ENCODE measurements at places on chromosomes 4 and X. TPM values are rescaled to one million over a fixed set of nuclear protein-coding genes. Genes with fewer than 3 reads are reported as not detected.

The ASB11 gene
- not detected for total RNA-seq

GRCh38 chr4:121238461-121238860 lies 74.3 kb upstream of the TNIP3 start:
- peak; percentile 90 for DNase-seq

DNA sequence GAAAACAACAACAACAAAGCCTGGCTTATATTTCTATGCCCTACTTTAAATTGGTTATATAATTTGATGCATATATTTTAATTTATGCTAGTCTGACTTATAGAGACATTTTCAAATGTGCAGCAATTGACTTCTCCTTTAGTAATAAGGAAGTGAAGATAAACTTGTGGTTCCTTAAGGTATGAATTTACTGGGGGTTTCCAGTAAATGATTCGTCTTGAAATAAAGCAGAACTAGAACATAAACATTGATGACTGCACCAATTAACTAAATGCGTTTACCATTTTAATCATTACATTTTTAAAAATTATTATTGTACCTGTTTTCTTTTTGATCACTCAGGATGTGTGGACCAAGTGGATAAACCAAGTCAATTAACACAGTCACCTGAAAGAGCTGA lies 99.6 kb upstream of the CCSER1 start:
- no peak for DNase-seq

- no peak for DNase-seq
These were observed 188.6 kb downstream of the TSPAN5 start for GRCh38 chr4:98469771-98470170.

DNA sequence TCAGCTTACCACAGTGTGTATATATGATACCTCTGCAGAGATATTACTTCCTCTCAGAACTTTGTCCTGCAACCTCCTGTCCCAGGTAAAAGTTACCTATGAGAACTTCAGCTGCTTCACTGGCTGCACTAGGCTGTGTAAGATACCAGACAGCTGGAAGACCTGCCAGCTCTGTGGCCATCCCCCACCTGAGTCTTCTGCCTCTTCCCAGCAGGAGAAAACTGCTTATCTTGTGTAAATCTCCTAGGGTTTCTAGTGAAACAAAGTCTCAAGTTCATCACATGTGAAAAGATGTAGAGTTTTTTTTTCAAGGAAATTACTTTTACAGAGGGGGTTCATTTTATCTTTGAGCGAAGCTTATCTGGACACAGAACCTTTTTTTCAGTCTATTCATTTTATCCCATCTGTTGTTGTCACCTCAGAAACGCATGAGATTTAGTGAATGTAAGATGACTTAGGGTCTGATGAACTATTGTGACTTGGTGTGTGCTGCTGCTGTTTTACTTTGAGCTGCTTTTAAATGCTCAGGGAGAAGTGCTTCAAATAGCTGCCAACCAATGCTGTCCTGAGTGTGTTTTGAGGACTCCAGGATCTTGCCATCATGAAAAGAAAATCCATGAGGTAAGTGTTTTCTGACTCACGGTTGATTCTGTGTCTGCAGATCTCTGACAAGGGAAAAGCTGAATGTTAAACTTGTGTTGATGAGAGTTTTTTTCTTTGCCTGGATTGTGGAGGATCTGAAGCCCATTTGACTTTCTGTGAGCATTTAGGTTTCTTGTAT lies 187.8 kb downstream of the FRAS1 start:
- DNase-seq = no peak

DNA sequence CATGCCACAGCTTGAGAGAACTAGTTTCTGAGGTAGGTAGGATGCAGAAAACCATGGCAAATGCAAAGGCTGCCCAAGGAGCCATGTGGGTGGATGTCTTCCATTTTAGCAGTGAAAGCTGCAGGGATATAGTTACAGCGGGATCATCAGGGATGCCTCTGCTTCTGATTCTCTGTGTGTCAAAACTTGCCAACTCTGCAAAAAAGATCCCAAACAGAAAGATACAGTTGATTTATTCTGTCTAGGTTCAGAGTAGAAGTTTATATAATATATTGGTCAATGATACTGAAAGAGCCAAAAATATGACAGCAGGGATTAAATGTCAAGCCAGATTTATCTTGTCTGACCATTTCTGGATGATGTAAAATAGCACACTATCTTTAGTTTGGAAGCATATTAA lies 42.4 kb upstream of the SFRP2 start:
- no peak for DNase-seq

- DNase-seq = no peak
These were observed 20.8 kb downstream of the ABHD18 start for GRCh38 chr4:127985989-127986388.

DNA sequence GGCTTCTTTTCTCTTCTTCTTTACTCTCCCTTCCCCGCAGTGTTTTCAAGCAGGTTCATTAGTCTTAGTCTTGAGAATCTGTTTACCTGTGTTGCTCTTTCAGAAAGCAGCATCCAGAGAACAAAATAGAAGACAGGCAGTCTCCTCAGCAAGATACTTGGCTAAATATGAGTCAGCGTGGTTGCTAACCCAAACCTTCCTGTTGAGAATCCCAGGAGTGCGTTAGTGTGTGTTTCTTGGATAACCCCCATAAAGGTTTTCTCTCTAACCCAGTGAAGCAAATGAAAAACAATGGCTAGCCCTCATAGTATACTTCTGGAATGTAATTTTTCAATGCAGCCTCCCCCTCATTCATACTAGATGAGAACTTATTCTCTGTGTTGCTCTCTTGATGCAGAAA lies 41.1 kb downstream of the BMPR1B start:
- no peak for DNase-seq

Measured in chondrocyte (in vitro differentiated cells).